Neural crest cell (in vitro differentiated cells): ENCODE measurements at places on chromosomes 2 and 18.

GRCh38 chr2:203030545-203030944 lies 15.9 kb downstream of the NBEAL1 start:
- H3K36me3 ChIP-seq, result peaks cover 3% of the 10 kb centered on the region
- no peak overlapping the region for H3K4me3 ChIP-seq
- H3K27ac ChIP-seq, result no peak overlapping the region
- H3K27me3 ChIP-seq, result no peaks in the 10 kb centered on the region
- no peak for DNase-seq

GRCh38 chr2:210519594-210519993 lies 36.8 kb upstream of the CPS1 start:
- H3K4me3 ChIP-seq, result no peak overlapping the region
- H3K27ac ChIP-seq, result no peak overlapping the region
- H3K36me3 ChIP-seq, result peaks cover 2% of the 10 kb centered on the region
- DNase-seq, result no peak
- H3K4me1 ChIP-seq, result no peaks in the 10 kb centered on the region
- H3K27me3 ChIP-seq, result no peaks in the 10 kb centered on the region

DNA sequence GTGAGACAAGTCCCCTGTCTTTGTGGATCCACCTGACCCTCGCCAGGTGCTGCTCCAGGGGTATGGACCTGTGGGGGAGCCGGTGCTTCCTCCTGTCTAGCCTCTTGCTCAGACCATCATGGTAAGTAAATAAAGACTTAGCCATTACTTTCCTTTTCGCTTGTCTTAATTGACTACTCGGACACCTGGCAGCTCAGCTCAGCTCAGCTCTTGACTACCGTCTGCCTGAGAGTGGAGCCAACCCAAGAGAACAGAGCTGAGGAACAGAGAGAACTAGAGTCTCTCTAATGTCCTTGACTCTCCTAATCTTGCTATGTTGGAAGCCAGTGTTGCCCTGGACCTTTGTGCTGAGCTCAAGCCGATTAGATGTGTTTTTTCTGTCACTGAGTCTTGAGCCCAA lies 170.3 kb upstream of the CXCR4 start:
- H3K4me1 ChIP-seq, result peaks cover 23% of the 10 kb centered on the region
- H3K4me3 ChIP-seq, result no peak overlapping the region
- no peaks in the 10 kb centered on the region for H3K27me3 ChIP-seq
- no peak overlapping the region for H3K27ac ChIP-seq
- DNase-seq, result no peak

DNA sequence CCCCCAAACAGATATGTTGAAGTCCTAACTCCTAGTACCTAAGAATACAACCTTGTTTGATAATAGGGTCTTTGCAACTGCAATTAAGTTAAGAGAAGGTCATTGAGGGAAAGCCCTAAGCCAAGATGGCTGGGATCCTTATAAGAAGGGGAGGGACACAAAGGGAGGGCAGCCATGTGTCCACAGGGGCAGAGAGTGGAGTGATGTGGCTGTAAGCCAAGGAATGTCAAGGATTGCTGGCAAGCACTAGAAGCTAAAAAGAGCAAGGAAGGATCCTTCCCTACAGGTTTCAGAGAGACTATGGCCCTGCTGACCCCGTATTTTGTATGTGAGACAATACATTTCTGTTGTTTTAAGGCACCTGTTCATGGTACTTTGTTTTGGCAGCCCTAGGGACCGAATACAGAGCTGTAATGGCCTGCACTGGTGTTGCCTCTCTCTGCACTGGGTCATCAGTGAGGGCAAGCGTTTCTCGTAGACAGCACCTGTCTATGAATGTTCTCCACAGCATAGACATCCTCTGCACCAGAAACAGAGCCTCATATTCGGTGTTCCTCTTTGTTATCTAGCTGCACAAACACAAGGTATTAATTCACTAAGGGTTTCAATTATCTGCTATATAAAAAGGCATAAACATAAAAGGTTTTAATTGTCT lies 75.4 kb upstream of the AQP4 start:
- H3K27me3 ChIP-seq, result no peaks in the 10 kb centered on the region
- DNase-seq, result no peak
- H3K36me3 ChIP-seq, result no peaks in the 10 kb centered on the region
- no peak overlapping the region for H3K27ac ChIP-seq

- no peak for DNase-seq
- peaks cover 4% of the 10 kb centered on the region for H3K4me1 ChIP-seq
- H3K36me3 ChIP-seq, result peaks cover 35% of the 10 kb centered on the region
Measured at GRCh38 chr18:12443551-12443950, 35.8 kb downstream of the PRELID3A start.

GRCh38 chr2:176931588-176932563 lies 280.7 kb upstream of the HNRNPA3 start:
- H3K4me3 ChIP-seq, result no peak overlapping the region
- no peaks in the 10 kb centered on the region for H3K27me3 ChIP-seq
- H3K36me3 ChIP-seq, result no peaks in the 10 kb centered on the region
